ENCODE measurements at places on chromosomes 7 and 10.

GRCh38 chr10:45420453-45421192 is 46.6 kb downstream of the ALOX5 start:
- DNase-seq = peak; percentile 32

DNA sequence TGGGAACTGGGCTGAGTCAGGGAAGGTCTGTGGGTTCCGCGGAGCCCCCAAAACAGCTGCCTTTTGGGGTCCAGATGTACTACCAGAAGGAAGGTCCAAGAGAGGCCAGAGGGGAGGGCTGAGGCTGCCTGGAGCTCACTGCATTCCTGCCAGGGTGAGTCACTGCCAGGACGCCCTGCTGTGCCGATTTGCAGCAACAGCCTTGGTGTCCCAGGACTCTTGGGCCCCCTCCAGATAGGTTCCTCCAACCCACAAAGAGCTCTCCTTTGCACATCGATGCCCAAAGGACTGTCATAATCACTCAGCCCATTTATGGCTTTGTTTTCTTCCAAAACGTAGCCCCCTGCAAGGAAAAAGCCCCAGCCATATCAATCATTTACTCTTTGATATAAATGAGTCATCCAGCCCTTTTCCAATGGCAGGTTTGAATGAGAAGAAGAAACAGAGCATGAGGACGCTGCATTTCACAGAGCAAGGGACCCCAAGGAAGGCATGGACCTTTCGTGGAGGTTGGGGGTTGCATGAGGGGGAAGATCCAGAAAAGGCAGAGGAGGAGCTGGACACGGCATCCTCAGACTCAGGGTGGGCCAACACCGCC is 32.2 kb upstream of the COL13A1 start:
- peak; percentile 95 for DNase-seq

DNA sequence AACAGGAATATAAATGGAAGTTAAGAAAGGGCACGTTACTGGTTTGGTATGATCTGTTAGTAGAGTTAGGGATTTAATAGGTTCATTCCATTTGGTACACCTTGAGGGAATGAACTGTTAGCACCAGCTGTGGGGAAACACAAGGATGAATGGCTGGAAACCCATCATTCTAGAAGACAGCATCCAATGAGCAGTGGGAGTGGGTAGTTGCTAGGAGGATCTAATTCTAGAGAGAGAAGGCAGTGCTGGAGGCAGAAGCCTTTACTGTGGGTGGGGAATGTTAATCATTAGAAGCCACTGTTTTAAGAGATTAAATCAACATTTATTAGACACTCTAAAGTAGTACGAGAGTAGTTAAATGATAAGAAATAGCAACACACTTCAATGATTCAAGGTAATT is 15.5 kb upstream of the GPR15LG start:
- no peak for DNase-seq

DNA sequence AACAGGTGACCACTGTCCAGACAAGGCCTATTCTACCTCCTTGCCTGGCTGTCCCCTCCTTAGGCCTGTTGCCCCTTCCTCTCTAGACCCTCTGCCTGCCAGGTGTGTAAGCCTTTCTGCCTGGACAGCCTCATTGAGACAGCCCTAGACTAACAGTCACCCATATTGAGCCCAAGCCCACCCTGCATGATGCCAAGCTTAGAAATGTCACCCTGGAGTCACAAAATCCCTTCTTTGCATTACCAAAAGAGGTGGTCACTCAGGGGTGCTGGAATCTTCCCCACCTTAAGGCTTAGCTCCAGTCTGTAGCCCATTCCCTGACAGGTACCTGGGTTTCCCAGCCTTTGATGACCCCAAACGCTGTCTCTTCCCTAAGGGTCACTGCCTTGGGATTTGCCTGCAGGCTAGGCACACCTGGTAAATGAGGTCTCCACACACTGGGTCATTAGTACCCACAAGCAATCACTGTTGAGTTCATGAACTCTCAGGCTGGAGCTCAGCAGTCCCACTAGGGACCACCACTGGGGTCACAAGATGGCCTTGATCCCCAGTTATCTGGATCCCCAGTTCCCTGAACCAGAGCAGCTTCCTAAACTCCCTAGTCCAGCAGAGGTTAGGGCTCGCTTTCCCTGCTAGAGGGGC is 54.9 kb upstream of the CAMK2B start:
- DNase-seq = no peak

DNA sequence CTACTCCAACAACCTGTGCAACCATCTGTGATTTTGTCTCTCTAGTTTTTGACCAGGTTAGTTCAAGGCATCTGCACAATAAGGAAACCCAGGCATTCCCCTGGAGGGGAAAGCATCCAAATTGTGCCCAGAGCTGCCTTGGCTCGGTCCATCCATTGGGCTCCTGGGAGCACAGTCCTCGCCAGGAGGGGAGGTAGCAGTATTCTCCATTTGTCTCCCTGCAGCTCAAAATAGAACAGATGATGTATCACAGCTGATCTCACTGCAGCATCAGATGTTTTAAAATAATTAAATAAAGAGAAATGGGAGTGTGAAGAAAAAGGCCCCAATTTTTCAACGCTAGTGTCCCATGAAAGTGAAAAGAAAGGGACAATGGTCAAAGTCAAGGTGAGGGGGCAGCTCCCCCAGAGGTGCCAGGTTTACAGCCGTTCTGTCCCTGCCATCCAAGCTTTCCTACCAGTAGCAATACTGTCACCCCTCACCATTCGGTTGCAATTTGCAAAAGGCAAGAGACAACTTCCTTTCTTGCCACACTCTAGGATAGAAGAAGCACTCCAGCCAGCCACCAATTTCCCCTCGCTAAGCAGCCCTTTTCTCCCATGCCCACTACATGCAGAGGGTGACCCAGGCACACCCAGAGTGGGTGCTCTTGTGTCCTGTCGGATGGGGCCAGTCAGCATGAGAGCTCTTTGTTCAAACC is 43.7 kb downstream of the KCNMA1 start:
- no peak for DNase-seq

DNA sequence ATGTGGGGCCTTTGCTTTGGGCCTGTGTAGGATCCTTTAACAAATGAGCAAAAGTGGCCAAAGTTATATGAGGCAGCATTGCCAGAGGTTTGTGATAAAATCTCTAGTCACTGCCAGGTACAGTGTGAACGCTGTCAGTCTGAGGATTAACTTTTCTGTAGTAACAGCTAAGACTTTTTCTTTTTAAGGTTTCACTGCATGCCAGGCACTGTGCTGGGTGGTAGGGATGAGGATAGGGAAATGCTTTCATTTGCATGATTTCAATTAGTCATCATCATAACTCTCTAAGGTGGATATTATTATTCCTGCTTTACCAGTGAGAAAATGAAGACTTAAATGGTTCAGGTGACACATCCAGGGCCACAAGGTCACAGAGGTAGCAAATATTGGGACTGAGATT is 79.7 kb upstream of the BMPER start:
- DNase-seq = no peak

DNA sequence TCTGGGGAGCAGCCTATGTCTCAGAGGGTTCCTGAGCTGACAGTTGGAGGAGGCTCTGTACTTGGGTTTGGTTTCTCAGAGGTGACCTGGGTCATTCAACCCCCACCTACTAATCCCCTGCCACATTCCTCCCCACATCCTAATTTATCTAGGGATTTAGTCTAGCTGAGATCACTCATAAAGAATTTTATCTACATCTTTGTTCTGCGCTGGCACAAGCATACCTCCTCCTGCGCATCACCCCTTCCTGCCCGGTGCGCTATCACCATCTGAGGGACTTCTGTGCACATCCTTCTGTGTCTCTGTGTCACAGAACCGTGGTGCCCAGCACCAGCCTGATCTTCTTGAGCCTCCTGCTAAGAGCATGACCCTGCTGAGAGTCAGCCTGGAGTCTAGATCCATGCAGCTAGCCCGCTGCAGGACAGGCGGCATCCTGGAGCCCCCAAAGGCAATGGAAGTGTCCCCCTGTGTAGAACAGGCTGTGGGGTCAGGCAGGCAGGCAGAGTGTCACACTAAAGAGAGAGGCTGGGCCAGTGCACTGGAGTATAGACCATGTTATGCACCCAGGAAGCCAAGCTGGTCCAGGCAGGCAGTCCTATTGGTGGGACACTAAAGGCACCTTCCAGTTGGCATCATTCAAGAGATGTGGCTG is 63.6 kb downstream of the ARHGAP22 start:
- no peak for DNase-seq

DNA sequence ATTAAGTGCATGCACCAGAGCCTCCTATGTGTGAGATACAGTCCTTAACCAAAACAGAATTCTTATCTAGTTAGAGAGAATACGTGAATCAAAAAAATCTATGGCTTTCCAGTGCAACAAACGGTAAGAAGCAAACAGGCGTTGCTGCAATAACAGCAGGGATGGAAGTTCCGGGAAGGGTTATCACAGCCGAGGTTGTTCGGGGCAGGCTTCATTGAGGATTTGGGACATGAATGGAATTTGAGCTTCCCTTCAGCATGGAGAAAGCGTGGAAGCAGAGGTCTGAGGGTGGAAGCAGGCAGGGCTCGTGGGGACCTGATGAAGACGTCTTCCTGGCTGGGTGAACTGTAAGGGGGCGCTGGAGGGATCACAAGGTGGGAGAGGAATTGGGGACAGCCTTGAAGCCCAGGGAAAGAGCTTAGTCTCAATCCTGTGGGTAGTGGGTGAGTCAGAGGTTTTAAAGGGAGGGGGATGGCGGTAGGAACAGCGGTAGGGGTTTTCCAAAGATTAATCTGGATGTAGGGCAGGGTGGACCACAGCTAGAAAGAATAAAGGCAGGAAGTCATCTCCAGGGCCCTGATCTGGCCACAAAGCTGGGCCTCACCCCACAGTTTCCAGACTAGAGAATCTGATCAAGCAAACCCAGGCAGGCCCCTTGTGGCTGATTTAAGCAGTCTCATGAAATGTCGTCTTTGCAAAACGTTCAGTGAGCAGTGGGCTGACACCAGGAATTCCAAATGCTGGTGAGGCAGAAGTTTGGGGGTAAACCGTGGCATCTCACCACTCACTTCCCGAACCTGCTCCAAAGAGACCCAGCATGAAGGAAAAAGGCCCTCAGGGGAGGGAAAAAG is 65.1 kb downstream of the CALML3 start:
- peak; percentile 62 for DNase-seq

DNA sequence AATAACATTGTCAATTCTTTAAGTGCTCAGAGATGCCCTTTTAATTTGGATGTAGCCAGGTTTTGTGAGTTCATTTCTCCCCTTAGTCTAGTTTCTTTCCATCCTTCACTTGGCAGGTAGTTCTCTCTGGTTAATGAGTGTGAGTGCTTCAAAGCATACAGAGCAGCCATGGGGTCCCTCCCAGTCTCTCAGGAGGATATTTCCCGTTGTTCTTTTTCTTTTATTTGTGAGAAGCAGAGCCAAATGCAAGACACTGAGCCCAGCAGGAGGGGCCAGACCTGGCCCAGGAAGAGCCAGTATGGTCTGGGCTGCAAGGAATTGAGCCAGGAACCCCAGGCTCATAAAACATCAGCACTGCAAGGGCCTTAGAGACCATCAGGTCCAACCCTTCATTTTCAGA is 52.4 kb downstream of the PLCE1 start:
- no peak for DNase-seq

- no peak for DNase-seq
Observed at GRCh38 chr7:106590209-106590816, 70.6 kb downstream of the CCDC71L start.

Data from AG20443 (cell line).